NCI-H2081 treated with DMSO at 0.1 percent for 48 hours (cell line): ENCODE measurements at places on chromosomes 12 and 14.

GRCh38 chr14:21068521-21069387 lies 1.4 kb upstream of the ARHGEF40 start:
- no peak for DNase-seq

GRCh38 chr14:92603309-92604242 lies 90.0 kb downstream of the RIN3 start:
- no peak for DNase-seq

- DNase-seq = no peak
Observed at GRCh38 chr12:110641521-110641920, 27.6 kb downstream of the TCTN1 start.

DNA sequence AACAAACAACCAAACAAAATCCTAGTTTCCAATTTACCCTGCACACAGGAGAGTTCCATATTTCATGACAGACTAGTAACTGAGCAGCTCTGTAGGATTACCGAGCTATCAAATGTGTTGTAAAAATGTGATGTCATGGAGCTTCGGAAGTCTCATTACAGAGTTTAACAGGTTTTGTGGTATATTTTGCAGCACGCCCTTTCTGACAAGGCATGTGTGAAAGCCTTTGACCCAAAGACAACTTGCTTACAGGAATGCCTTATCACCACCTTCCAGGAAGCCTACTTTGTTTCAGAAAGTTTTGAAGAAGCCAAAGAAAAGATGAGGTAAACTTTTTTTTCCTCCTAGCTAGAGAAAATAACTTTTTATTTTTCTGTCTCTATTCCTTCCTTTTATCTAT lies 92.4 kb downstream of the TPH2 start:
- no peak for DNase-seq

DNA sequence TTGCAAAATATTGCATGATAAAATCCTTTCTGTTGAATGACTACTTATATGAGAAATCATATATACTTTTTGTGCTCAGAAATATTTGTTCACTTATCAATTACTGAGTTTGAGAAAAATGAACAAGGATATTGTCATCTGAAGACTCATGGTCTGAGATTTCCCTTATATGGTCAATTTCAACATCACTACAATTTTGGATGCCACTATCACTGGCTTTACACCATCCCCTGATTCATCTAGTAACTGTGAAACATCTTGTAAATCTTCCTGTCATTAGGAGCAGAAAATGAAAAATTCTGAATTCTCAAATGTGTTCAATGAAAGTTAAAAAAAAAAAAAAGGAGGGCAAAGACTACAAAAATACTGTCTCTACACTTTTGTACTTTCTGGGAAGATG lies 21.8 kb upstream of the GXYLT1 start:
- DNase-seq = no peak

DNA sequence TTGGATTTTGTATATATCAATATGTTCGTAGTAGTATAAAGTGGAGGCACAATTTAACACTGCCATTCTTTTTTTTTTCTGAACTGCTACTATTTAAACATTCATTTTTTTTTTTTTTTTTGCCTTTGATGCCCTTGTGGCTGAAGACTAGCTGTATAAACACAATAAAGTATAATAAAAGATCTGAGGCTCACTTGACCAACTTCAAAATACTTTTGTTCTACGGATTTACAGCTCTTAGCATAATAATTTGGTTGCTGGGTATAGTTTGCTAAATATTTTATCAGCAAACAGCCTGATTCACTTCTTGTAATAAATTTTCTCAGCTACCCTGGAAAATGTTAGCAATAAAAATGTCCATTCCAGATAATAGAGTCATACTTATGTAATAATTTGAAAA lies 128.3 kb downstream of the KCNC2 start:
- DNase-seq = no peak

GRCh38 chr14:72416892-72417291 lies 477.0 kb downstream of the DPF3 start:
- no peak for DNase-seq

DNA sequence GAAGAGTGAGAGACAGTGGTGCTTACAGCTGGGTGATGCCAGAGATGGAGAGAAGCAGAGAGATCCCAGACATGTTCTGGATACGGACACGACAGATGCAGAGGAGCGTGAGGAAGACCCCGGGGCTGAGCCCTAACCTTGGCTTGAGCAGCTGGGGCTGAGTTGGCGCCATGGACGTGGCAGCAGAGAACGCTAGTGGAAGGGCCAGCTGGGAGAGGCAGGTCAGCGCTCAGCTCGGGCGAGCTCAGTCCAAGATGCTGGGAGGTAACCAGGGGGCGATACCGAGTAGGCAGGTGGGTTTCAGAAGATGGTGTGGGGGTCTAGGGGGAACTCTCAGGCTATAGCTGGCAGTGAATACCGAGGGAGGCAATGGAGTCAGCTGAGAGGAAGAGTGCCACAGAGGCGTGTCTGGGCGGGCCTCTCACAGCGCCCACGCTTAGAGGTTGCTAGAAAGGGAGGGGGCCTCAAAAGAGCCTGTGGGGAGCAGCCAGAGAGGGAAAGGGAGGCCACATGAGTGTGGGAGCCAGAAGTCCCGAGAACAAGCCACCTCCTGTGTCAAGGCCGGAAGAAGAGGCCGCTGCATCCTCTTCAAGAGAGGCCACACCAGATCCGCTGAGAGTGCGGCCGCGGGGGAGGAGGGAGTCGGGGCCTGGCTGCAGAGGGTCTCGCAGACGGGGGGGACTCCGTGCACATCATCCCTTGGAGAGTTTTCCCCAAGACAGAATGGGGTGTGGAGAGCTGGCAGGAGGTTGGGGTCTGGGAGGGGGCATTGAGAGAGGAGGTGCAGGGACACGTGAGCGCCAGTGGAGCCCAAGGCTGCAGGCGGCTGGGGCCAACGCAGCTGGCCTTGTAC lies 57.0 kb upstream of the DIO3 start:
- DNase-seq = no peak

DNA sequence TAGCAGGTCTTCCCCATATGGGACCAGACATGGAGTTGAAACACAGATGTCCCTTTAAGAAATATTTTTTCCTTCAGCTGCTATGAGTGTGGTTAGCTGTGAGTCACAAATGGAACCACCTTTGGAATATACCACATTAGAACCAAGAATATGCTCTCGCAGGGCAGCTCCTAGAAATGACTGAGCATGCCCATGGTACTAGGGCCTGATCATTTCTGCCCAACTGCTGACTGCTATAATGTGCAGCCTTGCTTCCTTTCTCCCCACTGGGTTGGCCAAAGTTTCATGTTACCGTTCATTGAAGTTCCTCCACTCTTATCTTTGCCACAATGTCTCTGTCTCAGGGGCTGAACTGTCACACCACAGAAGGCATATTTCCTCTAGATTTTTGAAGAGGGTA lies 1074.6 kb downstream of the FLRT2 start:
- DNase-seq = no peak

DNA sequence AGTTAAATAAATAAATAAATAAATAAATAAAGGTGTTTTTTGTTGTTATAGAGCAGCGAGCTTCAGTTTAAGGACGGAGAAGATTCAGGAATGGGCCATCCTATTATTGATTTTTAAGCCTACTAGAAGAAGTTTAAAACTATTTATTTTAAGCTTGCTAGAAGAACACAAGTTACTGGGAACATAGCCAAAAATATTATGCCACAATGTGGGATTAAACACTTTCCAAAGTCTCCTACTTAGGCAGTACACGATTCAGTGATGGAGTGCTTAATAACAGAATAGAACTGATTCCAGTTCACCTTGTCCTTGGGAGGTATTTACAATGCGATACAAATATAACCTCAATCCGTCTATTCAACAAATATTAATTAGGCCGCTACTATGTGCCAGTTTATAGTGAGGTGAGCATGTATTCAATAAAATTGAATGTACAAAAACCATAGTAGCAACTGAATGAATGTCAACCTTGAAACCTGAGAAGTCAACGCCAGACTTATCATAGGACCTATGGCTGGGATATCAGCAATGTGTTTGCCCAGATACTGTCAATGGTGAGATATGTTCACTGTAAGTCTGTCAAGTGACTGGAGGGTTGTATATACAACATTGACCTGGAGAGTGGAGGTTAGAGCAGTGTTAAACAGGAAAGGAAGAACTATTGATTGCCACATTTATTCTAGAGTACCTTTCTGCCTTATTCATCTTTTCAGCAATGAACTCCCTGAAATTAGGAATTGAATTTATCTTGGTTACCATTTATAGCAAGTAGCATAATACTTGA lies 486.4 kb downstream of the TMTC2 start:
- DNase-seq = no peak

DNA sequence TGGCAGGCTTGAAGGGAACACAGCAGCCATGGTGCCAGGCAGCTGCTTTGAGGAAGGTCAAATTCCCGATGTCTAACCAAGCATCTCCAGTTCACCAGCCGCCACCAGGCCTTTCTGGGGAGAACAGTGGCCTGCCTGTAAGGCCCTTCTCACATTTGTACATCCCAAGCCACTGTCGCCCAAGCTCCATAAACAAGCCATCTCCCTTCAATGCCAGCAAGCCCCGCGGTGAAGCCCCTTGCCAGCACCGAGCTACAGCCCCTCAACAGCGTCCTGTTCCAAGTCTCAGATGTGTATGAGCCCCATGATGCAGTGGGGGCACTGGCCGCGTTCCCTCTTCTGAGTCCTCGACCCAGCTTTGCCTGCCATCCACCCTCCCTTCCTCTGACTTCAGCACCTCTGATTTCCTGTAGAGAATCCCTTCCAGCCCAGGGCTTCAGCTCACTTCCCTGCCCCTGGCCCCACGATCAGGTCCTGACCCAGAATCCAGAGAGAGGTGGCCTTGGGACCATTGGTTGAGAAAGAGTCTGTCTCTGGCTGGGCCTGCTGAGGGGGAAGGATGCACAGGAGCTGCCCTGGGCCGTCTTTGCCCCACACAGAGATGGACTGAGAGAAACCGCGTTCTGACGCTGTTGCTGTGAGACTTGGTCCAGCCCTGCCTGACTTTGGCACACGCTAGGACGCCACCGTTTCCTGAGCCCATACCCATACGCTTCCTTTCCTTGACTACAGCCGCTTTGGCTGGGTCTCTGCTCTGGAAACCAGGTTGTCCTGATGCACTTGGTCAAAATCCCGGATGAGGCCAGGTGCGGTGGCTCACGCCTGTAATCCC lies 1.9 kb upstream of the MMP17 start:
- DNase-seq = no peak

- no peak for DNase-seq
Observed at GRCh38 chr14:65704437-65704836, 291.9 kb downstream of the FUT8 start.

DNA sequence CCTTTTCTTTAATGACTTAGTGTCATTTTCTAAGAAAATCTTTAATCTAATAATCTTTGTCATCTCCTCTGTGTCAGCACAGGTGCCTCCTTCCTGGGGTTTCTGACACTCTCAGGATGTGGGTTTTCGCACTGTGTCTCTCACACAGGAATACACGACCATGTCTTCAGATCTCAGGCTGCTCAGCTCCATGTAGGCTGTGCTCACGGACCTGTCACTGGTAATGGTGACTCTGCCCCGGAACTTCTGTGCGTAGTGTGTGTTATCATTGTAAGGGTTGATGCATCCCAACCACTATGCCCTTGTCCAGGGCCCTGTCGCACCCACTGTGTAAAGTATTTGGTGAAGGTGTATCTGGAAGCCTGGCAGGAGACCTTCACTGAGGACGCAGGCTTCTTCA lies 647.8 kb downstream of the TMEM121 start:
- no peak for DNase-seq

GRCh38 chr12:42496886-42497285 lies 92.7 kb downstream of the PRICKLE1 start:
- no peak for DNase-seq

GRCh38 chr14:52663850-52664249 lies 31.5 kb downstream of the ERO1A start:
- peak; percentile 45 for DNase-seq

GRCh38 chr12:78062786-78063185 lies 232.1 kb downstream of the NAV3 start:
- DNase-seq = no peak

- no peak for DNase-seq
Observed at GRCh38 chr12:119624966-119625365, 31.4 kb downstream of the TMEM233 start.
